ENCODE measurements at places on chromosomes 2 and 18.

GRCh38 chr2:126802774-126803433, 95.8 kb upstream of the TEX51 start:
- no peak for DNase-seq

GRCh38 chr2:236146436-236146835, 21.8 kb downstream of the GBX2 start:
- no peak for DNase-seq

DNA sequence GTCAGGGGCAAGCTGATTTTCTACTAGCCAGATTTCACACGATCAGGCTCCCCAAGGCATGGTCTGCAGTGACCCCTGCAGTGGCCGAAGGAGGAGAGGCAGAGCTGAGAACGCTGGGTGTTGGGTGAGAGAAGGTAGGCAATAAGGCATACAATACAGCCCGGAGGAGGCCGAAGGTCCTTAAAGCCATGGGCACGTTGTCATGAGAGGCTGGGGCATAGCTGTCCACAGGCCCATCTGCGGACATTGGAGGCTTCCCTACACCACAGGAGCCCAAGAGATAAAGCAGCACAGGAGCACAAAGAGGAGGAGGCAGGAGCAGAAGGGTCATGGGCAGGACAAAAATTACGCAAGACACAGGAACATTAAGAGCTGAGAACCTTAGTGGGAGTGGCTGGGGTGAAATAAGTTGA, 16.7 kb upstream of the BZW1 start:
- no peak for DNase-seq

- no peak for DNase-seq
Measured at GRCh38 chr2:105391058-105391627, 7.7 kb downstream of the FHL2 start.

DNA sequence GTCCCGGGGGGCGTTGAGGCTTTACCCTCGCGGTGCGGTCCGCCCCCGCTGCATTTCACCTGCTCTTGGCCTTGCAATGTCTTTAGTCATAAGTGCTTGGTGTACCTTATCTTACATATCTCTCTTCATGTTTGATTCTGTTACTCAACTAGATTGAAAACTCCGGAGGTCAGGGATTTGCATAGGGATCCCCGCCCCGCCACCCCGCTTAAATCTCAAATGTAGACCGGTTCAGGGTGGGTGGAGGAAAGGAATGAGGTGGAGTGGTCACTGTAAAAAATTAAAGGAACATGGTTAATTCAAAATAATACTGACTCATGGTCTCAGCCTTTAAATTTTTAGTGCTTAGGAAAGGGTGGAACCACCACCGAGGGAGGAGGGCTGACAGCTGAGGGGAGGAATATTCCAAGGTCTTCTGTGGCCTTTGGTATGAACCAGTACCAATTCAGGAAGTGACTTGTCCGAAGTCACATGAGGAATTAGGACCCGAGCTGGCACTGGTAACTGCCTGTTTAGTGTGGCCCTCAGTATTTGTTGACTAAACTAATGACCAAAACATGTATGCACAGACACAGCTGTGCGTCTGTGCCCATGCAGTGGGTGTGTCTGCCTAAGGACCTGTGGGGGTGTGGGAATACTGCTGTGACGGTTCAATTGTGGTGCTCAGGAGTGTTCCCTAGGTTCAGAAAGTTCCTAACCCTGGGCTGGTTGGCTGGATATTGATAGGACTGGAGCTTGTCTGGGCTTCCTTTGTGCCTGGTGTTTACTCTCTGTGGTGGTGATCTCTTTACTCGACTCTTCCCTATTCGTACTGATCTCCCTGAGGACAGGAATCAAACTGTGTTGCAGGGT, 1.0 kb downstream of the PLEKHB2 start:
- no peak for DNase-seq

- no peak for DNase-seq
Measured at GRCh38 chr2:105450471-105450870, 51.6 kb upstream of the FHL2 start.
